ENCODE measurements at places on chromosomes 5 and 9.

DNA sequence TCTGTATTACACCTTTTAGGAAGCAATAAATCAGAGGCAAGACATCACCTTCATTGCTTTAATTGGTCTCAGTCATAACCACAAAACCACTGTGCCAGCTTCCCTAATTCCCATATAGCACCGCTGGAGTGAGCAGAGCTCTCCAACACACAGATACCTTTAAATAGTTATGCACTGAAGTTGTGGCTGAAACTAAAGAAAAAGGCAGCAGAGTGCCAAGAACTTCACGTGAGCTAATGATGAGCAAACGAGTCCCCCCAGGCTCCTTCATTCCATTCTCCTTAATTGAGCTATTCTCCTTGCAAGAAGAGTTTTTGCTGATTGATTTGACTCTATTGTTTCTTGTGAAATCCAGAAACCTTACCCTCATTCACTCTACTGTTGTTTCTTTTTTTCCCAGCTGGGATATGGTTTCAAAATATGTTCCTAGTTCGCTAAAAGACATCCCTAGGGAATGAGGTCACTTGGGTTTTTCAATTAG is 501.5 kb downstream of the SPATA31D1 start:
- DNase-seq, result no peak

GRCh38 chr5:180050121-180050940 is 21.2 kb downstream of the RNF130 start:
- DNase-seq, result no peak

GRCh38 chr9:121896545-121896943 is 196.6 kb downstream of the TTLL11 start:
- DNase-seq, result no peak

DNA sequence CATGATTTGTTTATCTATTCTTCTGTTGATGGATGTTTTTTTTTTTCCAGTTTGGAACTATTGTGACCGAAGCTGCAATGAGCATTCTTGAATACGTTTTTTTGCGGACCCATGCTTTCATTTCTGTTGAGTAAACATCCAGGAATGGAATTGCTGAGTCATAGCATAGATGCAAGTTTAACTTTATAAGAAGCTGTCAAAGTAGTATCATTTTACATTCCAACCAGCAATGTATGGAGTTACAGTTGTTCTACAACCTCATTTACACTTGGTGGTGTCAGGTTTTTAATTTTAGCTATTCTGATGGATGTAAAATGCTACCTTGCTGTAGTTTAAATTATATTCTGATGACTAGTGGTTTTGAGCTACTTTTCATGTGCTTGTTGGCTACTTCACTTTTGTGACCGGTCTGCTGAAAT is 49.0 kb downstream of the NPR3 start:
- DNase-seq, result no peak

GRCh38 chr5:6634788-6635430 is 1.7 kb downstream of the SRD5A1 start:
- DNase-seq, result no peak

DNA sequence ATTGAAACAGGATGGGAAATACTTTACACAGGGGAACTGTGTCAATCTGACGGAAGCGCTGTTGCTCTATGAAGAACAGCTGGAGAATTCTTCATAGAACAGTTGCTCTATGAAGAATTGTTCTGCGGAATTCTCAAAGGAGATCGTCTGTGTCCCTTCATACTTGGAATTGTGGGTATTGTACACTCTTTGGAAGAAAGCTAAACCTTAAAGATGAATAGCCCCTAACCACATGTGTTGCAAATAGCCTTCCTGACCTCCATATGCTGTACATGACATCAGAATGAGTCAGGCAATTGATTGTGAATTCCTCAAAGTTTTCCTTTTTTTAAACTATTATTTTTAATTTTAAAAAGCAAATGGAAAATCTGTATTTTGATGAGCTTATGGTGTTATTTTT is 15.6 kb downstream of the NIM1K start:
- DNase-seq, result no peak

DNA sequence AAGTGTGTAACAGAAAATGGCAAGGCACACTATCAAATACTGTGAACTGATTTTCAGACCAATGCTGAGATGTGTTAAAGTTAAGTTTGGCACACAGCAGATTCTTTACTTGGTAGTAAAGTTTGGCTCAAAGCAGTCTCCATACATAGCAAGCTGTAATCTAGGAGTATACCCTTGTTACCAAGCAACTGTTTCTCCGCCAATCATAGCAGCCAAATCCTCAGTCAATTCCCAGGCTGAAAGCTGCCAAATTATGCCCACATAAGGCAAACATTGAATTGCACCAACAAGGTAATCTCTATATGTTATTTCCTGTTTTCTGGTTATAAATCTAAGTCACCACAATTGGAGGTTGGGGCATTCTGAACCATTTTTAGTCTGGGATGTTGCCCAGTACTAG is 345.7 kb downstream of the DEPDC1B start:
- no peak for DNase-seq

GRCh38 chr5:3858524-3858923 is 262.9 kb downstream of the IRX1 start:
- DNase-seq, result no peak

- no peak for DNase-seq
These were observed 144.9 kb downstream of the CDK5RAP2 start for GRCh38 chr9:120435091-120435490.

- DNase-seq, result no peak
These were observed 241.4 kb downstream of the MARCHF11 start for GRCh38 chr5:15938186-15938585.

All from HL-60 (cell line).